ENCODE measurements at places on chromosomes 7 and 10.
A peak's percentile ranks its signal among the peaks of the same experiment; 100 is the strongest.

DNA sequence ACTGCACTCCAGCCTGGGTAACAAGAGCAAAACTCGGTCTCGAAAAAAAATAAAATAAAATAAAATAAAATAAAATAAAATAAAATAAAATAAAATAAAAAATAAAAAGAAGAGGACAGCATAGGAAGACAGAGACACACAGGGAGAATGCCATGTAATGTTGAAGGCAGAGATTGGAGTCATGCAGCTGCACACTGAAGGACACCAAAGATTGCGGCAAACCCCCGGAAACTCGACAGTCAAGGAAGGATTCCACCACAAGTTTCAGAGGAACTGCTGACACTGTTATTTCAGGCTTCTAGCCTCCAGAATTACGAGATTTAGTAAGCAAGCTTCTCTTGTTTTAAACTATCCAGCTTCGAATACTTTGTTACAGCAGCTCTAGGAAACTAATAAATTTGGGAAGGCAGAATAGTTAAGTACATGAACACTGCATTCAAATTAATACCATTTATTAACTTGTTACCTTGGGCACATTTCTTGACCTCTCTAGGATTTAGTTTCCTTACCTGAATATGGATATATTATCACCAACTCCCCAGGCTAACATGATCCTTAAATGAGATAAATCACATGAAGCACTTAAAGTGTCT lies 9.5 kb downstream of the CPED1 start:
- no peaks in the 10 kb centered on the region for H3K36me3 ChIP-seq
- DNase-seq = no peak
- no peak overlapping the region for H3K4me3 ChIP-seq
- peak overlapping the region; percentile 92 for H3K27ac ChIP-seq
- H3K27me3 ChIP-seq = no peaks in the 10 kb centered on the region

GRCh38 chr10:48671914-48672595 lies 12.6 kb upstream of the WDFY4 start:
- no peaks in the 10 kb centered on the region for H3K4me1 ChIP-seq
- no peaks in the 10 kb centered on the region for H3K36me3 ChIP-seq
- no peaks in the 10 kb centered on the region for H3K27me3 ChIP-seq
- H3K27ac ChIP-seq = no peak overlapping the region

GRCh38 chr10:121680879-121681655 lies 82.8 kb upstream of the FGFR2 start:
- no peaks in the 10 kb centered on the region for H3K36me3 ChIP-seq
- no peak for DNase-seq
- H3K27ac ChIP-seq = peak overlapping the region; percentile 50
- H3K4me1 ChIP-seq = no peaks in the 10 kb centered on the region
- no peaks in the 10 kb centered on the region for H3K27me3 ChIP-seq
- H3K4me3 ChIP-seq = no peak overlapping the region

- no peak for DNase-seq
- no peaks in the 10 kb centered on the region for H3K36me3 ChIP-seq
- H3K4me1 ChIP-seq = peaks cover 11% of the 10 kb centered on the region
- H3K27ac ChIP-seq = no peak overlapping the region
- no peaks in the 10 kb centered on the region for H3K27me3 ChIP-seq
- no peak overlapping the region for H3K4me3 ChIP-seq
Observed at GRCh38 chr10:98417973-98418664, 3.1 kb upstream of the PYROXD2 start.

DNA sequence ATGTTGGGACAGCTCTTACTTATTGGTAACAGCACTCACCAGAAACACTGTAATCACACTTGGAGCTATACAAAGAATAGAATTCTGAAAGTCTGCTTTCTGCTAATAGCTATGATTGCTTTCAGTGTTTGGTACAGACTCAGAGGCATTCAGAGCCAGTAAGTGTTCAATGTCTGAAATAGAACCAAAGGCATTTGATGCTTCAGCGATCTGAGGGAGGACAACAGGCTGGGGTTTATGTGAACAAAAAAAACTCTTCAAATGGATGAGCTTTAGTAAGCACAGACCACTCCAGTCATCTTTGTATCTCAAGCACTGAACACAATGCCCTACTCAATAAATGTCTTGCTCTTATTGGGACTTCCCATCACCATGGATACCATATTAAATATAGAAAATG lies 322.8 kb upstream of the GRM3 start:
- H3K36me3 ChIP-seq = no peaks in the 10 kb centered on the region
- H3K4me3 ChIP-seq = no peak overlapping the region
- H3K4me1 ChIP-seq = no peaks in the 10 kb centered on the region
- no peak for DNase-seq
- no peaks in the 10 kb centered on the region for H3K27me3 ChIP-seq
- no peak overlapping the region for H3K27ac ChIP-seq

- H3K4me1 ChIP-seq = no peaks in the 10 kb centered on the region
- H3K27ac ChIP-seq = no peak overlapping the region
- H3K27me3 ChIP-seq = no peaks in the 10 kb centered on the region
- no peaks in the 10 kb centered on the region for H3K36me3 ChIP-seq
- no peak for DNase-seq
Observed at GRCh38 chr10:97590748-97591495, 1.4 kb downstream of the C10orf62 start.

DNA sequence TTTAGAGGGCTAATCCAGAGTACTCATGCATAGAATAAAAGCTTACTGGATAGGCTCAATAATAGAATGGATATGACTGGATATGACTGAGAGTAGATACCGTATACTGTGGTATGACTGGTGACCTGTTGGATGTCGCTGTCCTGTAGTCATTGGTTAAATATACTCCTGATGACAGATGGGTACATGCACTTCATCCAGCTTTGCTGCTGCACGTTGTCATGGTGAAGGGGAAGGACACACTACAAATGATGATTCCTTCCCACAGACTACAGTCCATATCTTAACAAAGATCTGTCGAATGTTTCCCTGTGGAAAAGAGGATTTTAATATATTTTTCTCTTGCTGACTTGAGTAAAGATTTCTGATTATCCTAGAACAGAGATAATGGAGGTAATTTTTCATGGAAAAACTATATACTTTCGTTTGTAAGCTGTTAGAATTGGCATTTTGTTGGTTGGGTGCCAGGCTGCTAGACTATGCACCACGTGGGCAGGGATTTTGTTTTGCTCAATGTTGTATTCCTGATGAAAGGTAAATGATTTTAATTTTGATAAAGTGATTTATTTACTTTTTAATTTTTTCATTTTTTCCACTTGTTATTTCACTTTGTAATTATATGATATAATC lies 97.3 kb downstream of the PPP1R9A start:
- H3K36me3 ChIP-seq = no peaks in the 10 kb centered on the region
- H3K4me1 ChIP-seq = no peaks in the 10 kb centered on the region
- no peaks in the 10 kb centered on the region for H3K27me3 ChIP-seq
- no peak overlapping the region for H3K27ac ChIP-seq
- H3K4me3 ChIP-seq = no peak overlapping the region

DNA sequence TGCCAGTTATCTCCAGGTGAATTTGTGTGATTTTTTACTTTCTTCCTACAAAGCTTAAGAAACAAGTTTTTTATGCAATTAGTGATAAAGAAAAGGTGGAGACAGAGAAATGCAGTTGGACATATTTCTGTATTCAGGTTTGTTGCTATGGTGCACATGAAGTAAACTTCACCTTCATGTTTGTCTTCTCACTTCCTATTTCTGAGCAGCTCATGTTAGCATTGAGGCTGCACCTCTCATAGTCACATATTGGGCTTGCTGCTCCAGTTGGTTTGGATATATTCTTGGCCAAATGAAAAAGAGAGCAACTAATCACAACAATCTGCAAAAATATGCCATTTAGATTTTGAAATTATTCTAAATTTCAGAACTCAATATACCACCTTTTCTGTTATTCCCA lies 475.6 kb upstream of the ZWINT start:
- H3K27me3 ChIP-seq = no peaks in the 10 kb centered on the region
- no peaks in the 10 kb centered on the region for H3K36me3 ChIP-seq
- H3K4me3 ChIP-seq = no peak overlapping the region
- H3K4me1 ChIP-seq = no peaks in the 10 kb centered on the region

GRCh38 chr7:2522780-2523433 lies 3.3 kb downstream of the LFNG start:
- H3K27ac ChIP-seq = peak overlapping the region; percentile 67
- no peak for DNase-seq
- H3K4me1 ChIP-seq = peaks cover 19% of the 10 kb centered on the region
- H3K36me3 ChIP-seq = no peaks in the 10 kb centered on the region
- no peak overlapping the region for H3K4me3 ChIP-seq
- H3K27me3 ChIP-seq = no peaks in the 10 kb centered on the region

DNA sequence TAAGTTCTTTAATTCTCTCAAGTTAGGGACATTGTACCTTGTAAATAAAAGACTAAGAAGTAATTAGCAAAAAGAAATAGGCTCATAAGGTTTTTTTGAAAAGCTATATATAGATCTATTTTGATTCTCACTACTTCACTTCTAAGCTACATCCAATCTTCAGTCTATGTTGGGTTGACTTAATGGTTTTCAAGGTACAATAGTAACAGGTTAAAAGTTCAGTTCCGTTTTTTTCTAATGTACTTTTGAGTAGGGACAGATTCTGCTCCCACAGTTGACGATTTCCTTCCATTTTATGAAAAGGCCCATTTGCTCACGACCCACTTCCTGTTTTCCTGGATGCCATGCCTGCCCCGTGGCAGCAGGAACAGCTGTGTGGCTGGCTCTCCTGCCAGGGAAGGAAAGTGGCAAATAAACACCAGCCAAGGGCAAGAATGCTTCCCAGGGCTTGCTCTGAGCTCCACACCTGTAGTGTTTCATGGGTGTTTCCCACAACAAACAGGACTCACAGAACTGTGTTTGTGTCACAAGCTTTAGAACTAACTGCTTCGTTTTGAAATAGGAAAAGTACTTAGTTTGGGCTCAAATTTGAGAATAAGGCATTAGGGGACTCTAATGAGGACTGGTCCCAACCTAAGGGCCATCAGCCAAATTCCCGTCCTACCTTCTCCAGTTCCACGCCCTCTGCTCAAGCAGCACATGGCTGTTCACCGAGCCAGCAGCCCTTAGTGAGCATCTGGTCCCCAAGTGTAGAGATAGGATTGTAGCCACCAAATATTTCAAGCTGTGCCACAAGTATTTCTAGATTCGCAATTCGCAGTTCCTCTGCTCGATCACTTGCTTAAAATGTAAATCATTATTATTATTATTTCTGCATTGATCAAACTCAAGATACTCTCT lies 240.7 kb downstream of the COBL start:
- no peaks in the 10 kb centered on the region for H3K36me3 ChIP-seq
- H3K4me1 ChIP-seq = no peaks in the 10 kb centered on the region
- H3K27me3 ChIP-seq = no peaks in the 10 kb centered on the region
- no peak overlapping the region for H3K4me3 ChIP-seq
- no peak overlapping the region for H3K27ac ChIP-seq

GRCh38 chr7:121278120-121279021 lies 50.4 kb upstream of the WNT16 start:
- no peaks in the 10 kb centered on the region for H3K27me3 ChIP-seq
- H3K27ac ChIP-seq = no peak overlapping the region
- no peak overlapping the region for H3K4me3 ChIP-seq
- H3K36me3 ChIP-seq = no peaks in the 10 kb centered on the region
- DNase-seq = no peak
- no peaks in the 10 kb centered on the region for H3K4me1 ChIP-seq

DNA sequence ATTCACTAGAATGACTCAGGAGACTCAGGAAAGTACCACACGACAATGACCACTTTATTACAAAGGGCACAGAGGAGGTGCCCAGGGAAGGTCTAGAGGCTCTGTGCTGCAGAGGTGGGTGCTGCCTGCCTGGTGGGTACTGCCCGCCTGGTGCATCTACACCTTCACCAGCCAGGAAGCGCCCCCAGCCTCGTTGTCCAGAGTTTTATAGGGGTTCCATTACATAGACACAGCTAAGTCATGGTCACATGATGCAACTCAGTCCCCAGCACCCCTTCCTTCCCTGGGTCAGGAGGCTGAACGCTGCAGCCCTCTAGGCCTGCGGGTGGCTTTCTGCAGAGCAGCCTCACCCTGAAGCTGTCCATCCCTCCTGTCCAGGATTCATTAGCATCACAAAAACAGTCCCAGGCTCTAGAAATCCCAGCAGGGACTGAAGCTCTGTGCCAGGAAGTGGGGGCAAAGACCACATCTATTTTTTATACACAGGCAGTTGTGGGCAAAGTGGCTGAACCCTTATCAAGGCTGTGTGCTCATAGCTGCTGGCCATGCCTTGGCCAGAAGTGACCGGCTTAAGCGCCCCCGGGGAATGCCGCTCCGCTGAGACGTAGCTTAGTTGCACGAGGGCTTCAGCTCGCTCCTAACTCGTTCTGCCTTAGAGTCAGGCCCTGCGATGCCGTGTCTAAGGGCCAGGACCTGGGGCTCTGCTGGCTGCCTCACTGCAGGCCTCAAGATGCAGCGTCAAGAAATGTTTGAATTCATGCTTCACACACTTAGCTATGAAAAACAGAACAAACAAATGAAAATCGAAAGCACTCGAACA lies 219.0 kb downstream of the GLRX3 start:
- no peak overlapping the region for H3K4me3 ChIP-seq
- no peaks in the 10 kb centered on the region for H3K36me3 ChIP-seq
- no peak overlapping the region for H3K27ac ChIP-seq
- DNase-seq = no peak
- H3K27me3 ChIP-seq = no peaks in the 10 kb centered on the region
- no peaks in the 10 kb centered on the region for H3K4me1 ChIP-seq

- H3K4me3 ChIP-seq = no peak overlapping the region
- H3K36me3 ChIP-seq = no peaks in the 10 kb centered on the region
- H3K27me3 ChIP-seq = no peaks in the 10 kb centered on the region
- no peak for DNase-seq
Observed at GRCh38 chr10:83941189-83941588, 198.1 kb upstream of the GHITM start.

- H3K4me1 ChIP-seq = no peaks in the 10 kb centered on the region
- no peaks in the 10 kb centered on the region for H3K36me3 ChIP-seq
- H3K27me3 ChIP-seq = no peaks in the 10 kb centered on the region
- no peak overlapping the region for H3K4me3 ChIP-seq
- DNase-seq = no peak
- no peak overlapping the region for H3K27ac ChIP-seq
Observed at GRCh38 chr7:124843336-124843735, 77.7 kb upstream of the GPR37 start.

- H3K27me3 ChIP-seq = no peaks in the 10 kb centered on the region
- no peak for DNase-seq
- no peaks in the 10 kb centered on the region for H3K36me3 ChIP-seq
- peaks cover 4% of the 10 kb centered on the region for H3K4me1 ChIP-seq
Observed at GRCh38 chr10:109928475-109928891, 5.2 kb upstream of the XPNPEP1 start.

DNA sequence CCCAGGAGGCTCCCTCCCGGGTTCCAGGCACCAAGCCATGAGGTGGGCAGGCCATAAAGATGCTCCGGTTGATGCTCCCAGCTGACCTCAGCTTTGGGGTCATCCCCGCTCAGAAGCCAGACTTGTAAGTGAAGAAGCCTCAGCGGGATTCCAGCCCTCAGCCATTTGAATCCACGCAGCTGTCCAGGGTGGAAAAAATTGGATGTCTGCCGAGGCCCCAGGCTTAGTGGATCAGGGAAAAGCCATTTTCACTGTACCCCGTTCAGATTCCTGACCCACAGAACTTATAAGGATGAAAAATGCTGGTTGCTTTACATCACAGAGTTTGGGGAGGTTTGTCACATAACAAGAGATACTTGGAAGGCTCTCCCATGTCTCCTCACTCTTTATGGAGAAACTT lies 49.2 kb upstream of the CPN1 start:
- no peaks in the 10 kb centered on the region for H3K4me1 ChIP-seq
- H3K27ac ChIP-seq = no peak overlapping the region
- H3K27me3 ChIP-seq = no peaks in the 10 kb centered on the region
- H3K4me3 ChIP-seq = no peak overlapping the region

- DNase-seq = no peak
- H3K4me1 ChIP-seq = peaks cover 17% of the 10 kb centered on the region
- no peak overlapping the region for H3K4me3 ChIP-seq
- H3K27me3 ChIP-seq = no peaks in the 10 kb centered on the region
- no peaks in the 10 kb centered on the region for H3K36me3 ChIP-seq
Observed at GRCh38 chr10:88541116-88541626, 41.9 kb downstream of the RNLS start.

All from uterus (tissue), 4 donors.